ENCODE measurements at places on chromosomes 2 and 18.

DNA sequence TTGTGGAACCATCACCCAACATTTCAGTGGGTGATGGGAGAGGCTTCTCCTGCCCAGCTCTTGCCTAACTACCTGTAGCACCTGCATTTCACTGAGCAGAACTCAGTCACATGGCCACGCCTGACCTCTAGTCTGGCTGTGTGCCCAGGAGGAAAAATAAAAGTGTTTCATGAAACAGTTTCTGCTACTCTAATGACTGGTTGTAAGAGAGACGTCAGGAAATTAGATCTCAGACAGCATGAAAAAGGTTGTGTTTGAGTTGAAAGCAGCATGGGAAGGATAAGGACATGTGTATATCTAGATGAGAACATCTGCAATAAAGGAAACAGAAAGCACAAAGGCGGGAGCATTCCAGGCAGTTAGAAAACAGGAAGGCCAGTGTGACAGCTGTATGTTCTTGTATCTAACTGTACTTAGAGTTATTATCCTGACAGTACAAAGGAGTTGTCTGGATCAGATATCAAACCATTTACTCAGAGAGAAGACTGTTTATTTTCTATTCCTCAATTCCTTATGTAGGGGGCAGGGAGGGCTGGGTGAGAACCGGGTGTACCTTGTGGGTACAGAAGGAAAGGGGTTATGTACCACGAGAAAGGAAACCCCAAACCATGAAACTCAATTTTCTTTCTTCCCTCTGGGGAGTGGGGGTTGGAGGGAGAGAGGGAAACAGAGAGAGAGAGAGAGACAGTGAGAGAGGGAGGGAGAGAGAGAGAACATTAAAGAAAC is 307.4 kb upstream of the VWC2L start:
- peaks cover 8% of the 10 kb centered on the region for H3K4me1 ChIP-seq

DNA sequence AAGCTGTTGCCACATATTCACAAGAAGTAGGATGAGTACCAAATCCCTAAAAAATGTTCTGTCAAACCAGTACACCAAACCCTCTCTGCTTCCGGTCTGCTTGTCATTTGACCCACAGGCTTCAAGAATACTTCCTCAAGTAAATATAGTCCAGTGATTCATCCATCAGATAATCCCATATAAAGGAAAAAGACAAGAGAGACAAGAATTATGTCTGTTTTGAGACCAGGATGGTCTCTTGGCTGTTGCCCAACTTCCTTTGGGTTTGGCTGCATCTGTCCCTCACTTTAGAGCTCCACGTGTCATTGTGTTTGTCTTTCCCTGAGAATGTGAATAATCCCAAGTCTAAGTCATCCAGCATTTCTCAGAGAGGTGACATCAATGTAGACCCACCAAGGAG is 91.5 kb upstream of the NRP2 start:
- H3K27me3 ChIP-seq = no peaks in the 10 kb centered on the region
- no peak overlapping the region for H3K27ac ChIP-seq
- H3K36me3 ChIP-seq = no peaks in the 10 kb centered on the region
- peaks cover 12% of the 10 kb centered on the region for H3K4me1 ChIP-seq
- DNase-seq = no peak

GRCh38 chr2:32358111-32358482 is 1.3 kb downstream of the BIRC6 start:
- no peaks in the 10 kb centered on the region for H3K27me3 ChIP-seq
- peaks cover 40% of the 10 kb centered on the region for H3K36me3 ChIP-seq
- DNase-seq = no peak
- peaks cover 8% of the 10 kb centered on the region for H3K4me1 ChIP-seq
- peak overlapping the region; percentile 89 for H3K4me3 ChIP-seq

GRCh38 chr2:71502941-71503738 is 49.8 kb downstream of the DYSF start:
- no peaks in the 10 kb centered on the region for H3K36me3 ChIP-seq
- no peaks in the 10 kb centered on the region for H3K27me3 ChIP-seq
- no peak for DNase-seq
- H3K27ac ChIP-seq = no peak overlapping the region
- no peak overlapping the region for H3K4me3 ChIP-seq
- H3K4me1 ChIP-seq = peaks cover 22% of the 10 kb centered on the region

DNA sequence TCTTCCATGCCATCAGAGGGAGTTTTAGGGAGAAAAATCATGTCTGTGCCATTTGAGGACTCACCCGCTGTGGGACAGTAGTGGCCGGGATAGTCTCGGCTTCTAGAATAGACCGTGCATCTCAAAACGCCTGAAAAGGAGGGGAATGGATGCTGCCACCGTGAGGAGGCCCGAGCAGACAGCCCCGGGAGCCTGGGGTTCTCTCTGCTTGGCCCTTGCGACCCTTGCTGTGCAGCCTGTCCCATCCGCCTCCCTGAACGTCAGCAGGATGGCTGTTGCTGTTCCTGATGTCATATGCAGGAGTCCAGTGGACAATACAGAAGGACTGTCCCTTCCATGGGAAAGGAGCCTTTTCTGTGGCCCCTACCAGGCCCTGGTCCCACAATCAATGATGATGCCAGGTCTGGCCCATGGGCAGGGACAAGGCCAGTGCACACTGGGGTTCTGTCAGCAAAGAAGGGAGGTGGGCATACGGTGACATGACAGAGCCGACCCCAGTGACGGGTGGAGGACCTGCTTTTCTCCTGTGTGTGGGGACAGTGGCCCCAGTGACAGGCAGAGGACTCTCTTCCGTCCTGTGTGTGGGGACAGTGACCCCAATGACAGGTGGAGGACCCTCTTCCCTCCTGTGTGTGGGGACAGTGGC is 58.8 kb downstream of the ACKR3 start:
- no peak for DNase-seq
- no peak overlapping the region for H3K4me3 ChIP-seq
- no peaks in the 10 kb centered on the region for H3K36me3 ChIP-seq
- no peak overlapping the region for H3K27ac ChIP-seq

DNA sequence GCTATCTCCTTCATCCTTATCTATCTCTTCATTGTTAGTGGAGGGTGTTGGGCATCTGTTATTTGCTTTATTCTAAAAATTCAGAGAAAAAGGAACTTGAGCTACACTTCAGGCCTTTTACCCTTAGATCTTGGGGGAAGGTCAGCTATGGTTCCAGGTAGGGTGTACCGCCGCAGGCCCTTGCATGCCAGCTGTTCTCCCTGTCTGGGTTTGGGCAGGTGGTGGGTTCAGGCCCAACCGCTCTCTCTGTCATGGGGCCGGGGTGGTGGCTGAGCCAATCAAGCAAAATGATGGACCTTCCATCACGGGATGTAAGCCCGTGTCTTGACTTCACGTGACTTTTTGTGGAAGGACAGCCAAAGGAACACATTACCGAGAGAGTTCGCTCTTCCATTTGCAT is 231.1 kb downstream of the LDLRAD4 start:
- no peak for DNase-seq
- no peak overlapping the region for H3K4me3 ChIP-seq
- H3K27me3 ChIP-seq = no peaks in the 10 kb centered on the region
- H3K4me1 ChIP-seq = peaks cover 4% of the 10 kb centered on the region

DNA sequence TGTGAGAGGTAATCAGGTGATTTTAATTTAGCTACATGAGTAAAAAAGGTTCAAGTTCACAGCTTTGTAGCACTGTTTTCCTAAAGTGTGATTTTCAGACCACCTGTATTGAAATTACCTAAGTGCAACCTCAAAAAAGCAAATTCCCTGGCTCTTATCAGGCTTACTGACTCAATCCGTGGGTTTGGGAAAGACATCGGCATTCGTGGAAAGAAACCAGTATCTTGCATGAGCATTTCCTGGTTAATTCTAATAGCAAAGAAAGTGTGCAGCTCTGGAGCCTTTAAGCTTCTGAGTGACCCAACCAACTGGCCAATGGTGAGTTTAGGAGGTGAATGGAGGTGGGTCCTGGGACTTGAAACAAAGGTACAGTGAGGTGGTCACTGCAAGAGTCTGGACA is 300.9 kb downstream of the NBAS start:
- no peak overlapping the region for H3K4me3 ChIP-seq
- no peaks in the 10 kb centered on the region for H3K4me1 ChIP-seq
- H3K27me3 ChIP-seq = no peaks in the 10 kb centered on the region
- H3K27ac ChIP-seq = no peak overlapping the region

- no peaks in the 10 kb centered on the region for H3K27me3 ChIP-seq
- no peak overlapping the region for H3K27ac ChIP-seq
- H3K4me3 ChIP-seq = no peak overlapping the region
- DNase-seq = no peak
These were observed 75.8 kb upstream of the SLC1A4 start for GRCh38 chr2:64913357-64913869.

DNA sequence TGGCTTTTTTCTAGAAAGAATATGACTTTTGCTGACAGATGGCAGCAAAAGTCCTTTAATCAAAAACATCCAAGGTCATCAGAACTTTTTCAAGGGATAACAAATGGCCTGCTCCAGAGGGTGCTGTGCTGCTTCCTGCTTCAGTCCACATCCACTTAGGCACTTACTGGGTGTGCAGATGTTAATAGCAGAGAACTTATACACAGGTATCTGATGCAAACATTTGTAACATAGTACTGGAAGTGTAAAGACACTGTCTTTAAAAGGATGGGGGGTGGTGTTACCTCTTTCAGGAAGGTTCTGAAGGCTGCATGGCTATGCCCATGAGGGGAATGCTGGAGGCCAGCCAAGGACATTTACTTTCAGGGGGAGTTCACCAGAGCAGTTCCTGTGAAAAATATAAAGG is 5.5 kb downstream of the HOXD8 start:
- no peak overlapping the region for H3K4me3 ChIP-seq
- H3K36me3 ChIP-seq = no peaks in the 10 kb centered on the region
- peaks cover 10% of the 10 kb centered on the region for H3K4me1 ChIP-seq
- H3K27me3 ChIP-seq = no peaks in the 10 kb centered on the region

Measured in RWPE2 (cell line).